Fibroblast of pulmonary artery (primary cell): ENCODE measurements at places on chromosomes 6 and 20.

DNA sequence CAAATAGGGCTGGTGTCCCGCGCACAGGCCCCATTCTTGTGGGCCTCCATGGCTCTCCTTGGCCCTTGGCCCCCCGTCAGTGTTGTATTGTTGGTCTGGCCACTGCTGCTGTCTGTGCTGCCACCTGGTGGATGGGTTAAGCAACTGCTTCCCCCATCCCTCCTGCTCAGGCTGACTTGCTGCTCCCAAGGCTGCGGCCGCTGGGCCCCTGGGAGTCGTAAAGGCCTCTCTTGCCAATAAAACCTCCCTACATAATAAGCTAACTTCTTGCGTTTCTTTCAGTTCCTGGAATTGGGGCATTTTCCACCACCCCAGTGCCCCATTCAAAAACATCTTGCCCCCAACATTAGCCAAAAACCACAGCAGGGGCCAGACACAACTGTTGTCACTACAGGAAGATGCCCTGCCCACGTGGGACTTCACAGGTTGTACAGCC lies 27.1 kb downstream of the CD83 start:
- DNase-seq: peak; percentile 70

- peak; percentile 68 for DNase-seq
These were observed 33.6 kb upstream of the ID4 start for GRCh38 chr6:19803331-19804204.

DNA sequence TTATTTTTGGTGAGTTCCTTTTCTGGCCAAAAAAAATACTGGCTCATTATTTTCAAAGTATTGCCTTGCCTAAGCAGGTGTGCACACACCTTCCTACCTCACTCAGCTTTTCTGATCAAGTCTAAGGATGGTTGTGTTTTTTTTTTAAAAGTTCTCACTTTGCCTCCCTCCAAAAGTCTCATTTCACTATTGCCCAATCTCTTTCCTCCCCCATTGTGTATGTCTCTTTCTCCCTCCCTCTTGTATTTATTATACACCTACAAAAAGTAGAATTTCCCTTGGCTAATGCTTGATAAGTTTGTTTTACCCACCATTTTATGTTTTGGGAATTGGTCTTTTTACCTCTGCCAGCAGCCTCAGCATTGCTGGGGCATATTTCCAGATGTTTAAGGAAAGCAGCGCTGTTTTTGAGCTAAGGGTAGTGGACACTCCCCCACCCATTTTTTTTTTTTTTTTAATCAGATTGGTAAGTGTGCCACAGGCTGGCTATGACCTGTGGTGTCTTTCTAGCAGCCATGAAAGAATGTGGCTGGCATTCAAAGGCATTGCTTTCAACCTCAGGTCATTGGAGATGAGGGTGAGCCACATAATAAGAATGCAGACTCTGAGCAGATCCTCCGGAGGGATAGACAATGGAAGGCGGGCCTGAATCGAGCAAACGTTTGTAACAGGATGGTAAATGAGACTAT lies 668.6 kb downstream of the UTRN start:
- DNase-seq: peak; percentile 64

DNA sequence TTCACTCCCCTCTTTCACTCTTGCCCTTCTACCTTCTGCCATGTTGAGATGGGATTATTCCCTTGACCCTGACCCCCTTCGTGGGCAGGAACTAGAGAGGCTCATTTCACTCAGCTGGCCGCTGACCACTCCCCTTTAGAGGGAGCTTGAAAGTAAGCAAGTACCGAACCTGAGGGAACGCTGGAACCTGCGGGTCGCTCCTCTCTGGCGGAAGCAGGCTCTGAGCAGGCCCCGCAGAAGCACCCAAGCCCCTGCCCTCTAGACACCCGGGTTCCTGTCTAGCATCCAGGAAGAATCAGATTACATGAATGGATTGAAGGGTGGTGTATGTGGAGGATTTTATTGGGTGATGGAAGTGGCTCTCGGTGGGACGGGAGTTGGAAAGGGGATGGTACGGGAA lies 11.9 kb upstream of the MYCT1 start:
- no peak for DNase-seq

DNA sequence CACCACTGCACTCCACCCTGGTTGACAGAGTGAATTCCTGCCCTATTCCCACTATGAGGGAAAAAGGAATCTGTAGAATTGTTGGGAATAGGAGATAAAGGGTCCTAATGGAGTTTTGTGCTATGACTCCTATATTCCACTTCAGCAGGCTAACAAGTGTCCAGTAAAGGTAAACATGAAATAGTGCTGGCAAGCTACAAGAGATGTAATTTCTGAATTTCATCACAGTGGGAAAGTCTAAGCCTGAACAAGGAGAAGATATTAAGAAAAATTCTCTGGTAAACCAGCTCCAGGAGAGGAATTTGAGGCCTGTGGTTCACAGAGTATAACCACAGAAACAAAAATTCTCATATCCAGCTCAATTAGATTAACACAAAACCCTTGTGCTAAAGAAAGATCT lies 10.3 kb upstream of the C6orf58 start:
- DNase-seq: no peak

GRCh38 chr20:46564241-46564957 lies 13.9 kb upstream of the OCSTAMP start:
- DNase-seq: no peak

DNA sequence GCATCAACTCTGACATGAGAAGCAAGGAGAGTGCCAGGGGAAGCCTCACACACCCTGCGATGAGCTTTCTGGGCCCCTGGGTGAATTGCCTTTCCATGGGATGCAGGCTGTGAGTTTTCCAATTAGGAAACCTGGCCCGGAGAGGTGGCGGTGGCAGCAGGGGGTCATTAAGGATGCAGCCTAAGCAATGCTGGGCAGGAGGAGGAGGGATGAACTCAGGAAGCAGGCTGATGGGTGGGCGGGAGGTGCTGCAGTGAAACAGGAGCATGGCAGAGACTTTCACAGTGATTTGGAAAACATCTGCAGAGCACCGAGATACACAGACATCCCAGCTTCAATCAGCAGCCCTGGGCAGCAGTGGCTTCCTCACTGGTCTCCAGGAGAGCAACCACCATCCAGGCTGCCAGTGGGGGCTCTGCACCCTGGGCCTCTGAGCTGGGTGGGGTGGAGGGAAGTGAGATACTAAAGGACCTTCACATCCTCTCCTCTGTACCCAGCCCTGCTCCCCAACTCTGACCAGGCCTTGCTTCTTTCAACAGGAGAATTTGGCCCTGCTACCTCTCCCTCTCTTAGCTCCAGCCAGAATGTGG lies 44.9 kb downstream of the LRFN2 start:
- no peak for DNase-seq

DNA sequence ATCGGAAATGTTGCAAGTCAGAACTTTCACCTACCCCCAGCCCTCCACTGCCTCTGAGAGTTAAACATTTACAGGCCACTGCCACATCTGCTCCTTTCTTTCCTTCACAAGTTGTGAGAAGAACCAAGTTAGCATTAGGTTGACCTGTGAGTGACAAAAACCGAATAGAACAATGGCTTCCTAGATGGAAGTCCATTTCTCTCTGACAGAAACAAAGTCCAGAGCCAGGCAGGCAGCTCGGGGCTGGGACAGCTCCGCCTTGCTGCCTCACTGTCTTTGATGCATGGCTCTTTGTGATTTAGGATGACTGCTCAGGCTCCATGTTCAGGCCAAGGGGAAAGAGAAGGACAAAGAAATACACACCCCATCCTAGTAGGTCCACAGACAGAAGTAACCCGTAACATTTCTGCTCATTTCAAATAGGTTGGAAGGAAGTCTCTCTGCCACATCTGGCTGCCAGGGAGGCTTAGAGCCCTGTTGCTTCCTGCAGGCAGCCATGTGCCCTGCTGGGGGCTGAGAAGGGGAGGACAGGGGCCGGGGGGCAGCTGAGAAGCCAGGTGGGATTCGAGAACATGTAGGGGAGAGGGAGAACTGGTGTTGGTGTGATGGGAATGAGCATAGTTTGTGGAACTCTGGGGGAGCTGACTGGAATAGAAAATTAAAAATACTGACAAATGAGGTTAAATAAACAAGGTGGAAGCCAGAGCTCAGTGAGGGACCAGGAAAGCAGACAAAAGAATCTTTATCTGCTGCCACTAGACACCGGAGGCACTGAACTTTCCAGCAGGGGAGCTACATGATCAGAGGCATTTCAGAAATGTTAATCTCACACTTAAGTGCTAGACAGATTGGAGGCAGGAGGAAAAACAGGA lies 19.5 kb upstream of the IER3 start:
- DNase-seq: peak; percentile 64

DNA sequence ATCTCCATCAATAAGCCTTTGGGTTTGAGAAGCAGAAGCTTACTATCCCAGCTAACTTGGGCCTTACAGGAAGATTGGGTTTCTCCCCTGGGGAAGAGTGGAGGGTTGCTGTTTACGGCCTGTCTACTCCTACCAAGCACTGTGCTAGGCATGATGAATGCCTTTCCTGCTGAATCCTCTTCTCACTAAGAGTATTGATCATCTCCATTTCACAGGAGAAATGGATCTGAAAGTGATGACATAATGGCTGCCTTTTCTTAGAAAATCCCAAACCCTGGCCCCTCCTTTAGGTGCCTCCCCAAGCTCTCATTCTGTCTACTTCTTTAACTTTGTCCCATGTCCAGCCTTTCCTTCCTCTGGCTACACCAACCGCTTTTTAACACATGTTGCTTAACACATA lies 66.1 kb downstream of the TSHZ2 start:
- no peak for DNase-seq

DNA sequence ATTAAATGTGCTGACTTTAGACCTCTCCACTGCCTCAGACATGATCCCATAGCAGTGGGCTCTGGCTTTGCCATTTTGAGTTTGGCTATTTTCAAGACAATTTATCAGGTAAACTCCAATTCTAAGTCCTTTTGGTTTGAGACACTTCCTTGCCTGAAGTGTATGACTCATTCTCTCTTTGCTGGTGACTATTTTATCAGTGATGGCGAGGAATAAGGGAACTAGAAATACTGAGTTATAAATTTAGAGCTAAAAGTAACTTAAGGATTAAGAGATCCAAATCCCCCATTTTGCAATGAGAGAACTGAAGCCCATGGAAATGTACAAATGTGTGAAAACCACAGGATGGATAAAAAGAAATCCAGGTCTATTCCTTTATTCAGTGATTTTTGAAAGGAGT lies 30.9 kb upstream of the CD83 start:
- no peak for DNase-seq

DNA sequence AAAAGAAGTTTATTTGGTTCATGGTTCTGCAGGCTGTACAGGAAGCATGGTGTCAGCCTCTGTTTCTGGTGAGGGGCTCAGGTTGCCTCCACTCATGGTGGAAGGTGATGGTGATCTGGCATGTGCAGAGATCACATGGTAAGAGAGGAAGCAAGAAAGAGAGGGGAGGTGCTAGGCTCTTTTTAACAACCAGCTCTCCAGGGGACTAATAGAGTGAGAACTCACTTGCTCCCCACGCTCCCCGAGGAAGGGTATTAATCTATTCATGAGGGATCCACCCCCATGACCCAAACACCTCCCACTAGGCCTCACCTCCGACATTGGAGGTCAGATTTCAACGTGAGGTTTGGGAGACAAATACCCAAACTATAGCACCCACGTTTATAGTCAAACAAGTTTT lies 4.0 kb upstream of the GJB7 start:
- DNase-seq: no peak

DNA sequence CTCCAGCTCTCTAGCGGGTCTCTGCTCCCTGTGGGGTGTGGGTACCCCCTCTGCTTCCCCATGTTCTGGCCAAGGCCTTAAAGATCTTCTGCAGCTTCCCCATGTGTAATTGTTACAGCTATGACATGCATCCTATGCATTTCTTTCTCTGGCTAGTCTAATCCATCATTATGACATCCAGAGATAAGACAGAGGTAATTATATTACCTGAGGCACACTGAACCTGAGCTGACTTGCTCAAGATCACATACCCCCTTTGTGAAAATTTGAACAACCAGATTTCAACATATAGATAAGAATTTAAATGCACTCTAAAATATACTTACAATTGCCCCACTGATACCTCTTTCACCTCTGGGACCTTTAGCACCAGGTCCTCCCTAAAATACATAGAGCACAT lies 102.4 kb downstream of the COL12A1 start:
- DNase-seq: no peak

- no peak for DNase-seq
These were observed 9.6 kb upstream of the BPHL start for GRCh38 chr6:3108746-3109414.

DNA sequence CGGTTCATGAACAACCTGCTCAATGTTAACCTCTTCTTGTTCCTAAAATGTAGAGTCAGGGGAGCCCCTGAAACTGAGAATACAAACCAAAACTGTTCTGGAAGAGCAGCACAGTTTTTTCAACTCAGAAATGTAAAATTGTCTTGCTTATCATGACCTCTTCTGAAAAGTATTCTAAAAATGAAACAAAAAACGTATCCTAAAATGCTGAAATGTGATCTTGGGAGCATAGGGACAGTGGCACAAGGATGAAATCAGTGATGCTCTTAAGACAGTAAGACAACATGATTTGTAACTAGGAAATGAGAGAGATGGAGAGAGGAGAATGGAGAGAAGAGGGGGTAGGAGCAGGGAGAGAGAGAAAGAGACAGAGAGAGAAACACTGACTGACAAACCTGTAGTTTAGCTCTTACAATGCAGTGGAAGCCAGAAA lies 27.5 kb downstream of the NCOA7 start:
- no peak for DNase-seq

GRCh38 chr6:90406142-90406794 lies 109.6 kb upstream of the BACH2 start:
- peak; percentile 24 for DNase-seq

DNA sequence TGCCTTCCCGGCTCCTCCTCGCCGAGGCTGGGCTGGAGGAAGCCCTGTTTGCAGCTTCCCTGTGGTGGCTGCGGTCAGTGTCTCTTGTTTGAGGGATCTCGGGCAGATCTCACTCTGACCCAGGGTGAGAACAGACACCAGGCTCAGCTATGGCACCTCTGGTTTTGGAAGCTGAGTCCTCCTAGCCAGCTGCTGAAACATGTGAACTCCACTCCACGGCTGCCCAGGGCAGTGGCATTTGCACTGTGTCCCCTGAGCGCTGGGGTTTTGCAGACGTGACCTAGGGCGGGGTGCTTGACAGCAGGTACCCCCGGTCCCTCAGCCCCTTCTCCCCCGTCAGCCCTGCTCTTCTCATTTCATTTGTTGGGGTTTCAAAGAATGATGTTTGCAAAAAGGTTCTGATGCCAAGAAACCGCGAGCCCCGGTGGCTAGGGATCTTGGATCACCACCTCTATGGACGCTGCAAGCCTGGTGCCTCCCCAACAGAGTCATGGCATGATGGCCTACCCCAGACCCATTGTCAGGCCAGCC lies 55.0 kb upstream of the DACT2 start:
- DNase-seq: no peak
